WERI-Rb-1 (cell line): ENCODE measurements at places on chromosomes 5 and 9.
A peak's percentile ranks its signal among the peaks of the same experiment; 100 is the strongest.

DNA sequence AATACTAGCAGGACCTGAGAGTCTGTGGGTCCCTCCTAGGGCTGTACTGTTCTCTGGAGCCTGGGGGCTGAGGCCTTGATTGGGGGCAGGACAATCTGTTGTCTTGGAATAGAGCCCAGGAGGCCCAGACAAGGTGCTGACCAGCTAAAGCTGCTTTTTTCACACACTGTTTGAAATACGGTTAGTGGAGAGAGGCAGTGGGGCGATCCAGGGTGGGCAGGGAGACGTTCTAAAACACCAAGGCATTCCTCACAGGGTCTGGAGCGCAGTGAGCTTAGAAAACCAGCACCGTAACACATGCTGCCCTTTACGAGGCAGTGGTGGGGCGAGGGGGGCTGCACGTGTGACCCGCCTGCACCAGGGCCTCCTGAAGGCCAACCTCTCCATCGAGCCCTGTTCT is 55.1 kb downstream of the EHMT1 start:
- peak; percentile 18 for DNase-seq

- no peak for DNase-seq
Measured at GRCh38 chr5:14343376-14343775, 200.2 kb downstream of the TRIO start.

DNA sequence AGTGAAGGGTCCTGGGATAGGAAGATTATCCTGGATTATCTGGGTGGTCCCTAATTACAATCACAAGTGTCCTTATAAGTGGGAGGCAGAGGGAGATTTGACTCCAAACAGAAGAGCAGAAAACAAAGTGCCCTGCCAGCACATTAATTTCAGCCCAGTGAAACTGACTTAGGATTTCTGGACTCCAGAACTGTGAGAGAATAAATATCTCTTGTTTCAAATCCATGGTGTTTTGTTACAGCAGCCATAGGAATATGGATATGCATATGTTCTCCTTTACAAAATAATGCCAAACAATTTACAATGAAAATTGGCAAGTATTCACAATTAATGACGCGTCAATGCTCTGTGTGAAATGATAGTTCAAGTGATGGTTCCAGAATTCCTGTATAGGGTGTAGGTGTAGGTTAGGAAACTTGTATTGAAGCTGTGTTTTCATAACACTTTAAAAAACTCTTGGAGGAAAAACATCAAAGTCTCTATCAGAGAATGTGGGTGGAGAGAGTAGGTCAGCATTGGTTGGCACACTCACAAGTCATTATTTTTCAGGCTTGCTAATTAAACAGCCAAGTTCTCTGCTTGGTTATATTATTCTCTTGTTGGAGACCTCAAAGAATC is 19.9 kb upstream of the PLPP1 start:
- DNase-seq: no peak

GRCh38 chr5:137344723-137345322 is 154.3 kb downstream of the SPOCK1 start:
- peak; percentile 63 for DNase-seq

DNA sequence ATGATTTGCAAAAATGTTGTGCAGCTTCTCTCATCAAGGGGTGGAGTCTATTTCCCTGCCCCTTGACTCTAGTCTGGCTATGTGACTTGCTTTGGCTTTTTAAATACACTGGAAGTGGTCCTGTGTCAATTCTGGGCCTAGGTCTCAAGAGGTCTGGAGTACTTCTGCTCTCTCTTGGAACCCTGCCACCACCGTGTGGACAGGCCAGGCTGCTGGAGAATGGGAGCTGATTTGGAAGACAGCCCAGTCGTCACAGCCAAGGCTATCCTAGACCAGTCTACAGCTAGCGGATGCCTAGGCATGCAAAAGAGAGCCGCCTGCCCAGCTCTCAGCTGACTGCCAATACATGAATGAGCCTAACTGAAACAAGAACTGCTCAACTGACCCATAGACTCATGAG is 56.7 kb upstream of the CLINT1 start:
- DNase-seq: no peak

GRCh38 chr5:125451622-125452021 is 705.2 kb upstream of the ZNF608 start:
- no peak for DNase-seq

DNA sequence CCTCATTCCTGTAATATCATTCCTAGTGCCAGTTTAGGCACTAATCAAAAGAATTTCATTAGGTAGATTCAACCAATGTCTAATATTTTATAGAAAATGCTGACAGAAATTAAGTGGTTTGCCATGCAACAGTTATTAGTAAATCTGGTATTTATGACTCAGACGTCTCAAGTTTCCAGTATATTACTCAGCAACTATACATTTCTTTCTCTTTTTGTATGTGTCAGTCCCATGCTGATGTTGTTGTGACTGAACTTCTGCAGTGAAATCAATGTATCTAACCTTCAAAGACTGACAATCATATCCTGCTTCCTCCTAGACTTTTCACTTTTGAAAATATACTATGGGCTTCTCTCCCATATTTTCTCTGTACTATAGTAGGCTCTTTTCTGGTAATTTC is 822.5 kb downstream of the NR2F1-AS1 start:
- no peak for DNase-seq

- no peak for DNase-seq
Measured at GRCh38 chr9:136392538-136393449, 7.2 kb downstream of the SNAPC4 start.

DNA sequence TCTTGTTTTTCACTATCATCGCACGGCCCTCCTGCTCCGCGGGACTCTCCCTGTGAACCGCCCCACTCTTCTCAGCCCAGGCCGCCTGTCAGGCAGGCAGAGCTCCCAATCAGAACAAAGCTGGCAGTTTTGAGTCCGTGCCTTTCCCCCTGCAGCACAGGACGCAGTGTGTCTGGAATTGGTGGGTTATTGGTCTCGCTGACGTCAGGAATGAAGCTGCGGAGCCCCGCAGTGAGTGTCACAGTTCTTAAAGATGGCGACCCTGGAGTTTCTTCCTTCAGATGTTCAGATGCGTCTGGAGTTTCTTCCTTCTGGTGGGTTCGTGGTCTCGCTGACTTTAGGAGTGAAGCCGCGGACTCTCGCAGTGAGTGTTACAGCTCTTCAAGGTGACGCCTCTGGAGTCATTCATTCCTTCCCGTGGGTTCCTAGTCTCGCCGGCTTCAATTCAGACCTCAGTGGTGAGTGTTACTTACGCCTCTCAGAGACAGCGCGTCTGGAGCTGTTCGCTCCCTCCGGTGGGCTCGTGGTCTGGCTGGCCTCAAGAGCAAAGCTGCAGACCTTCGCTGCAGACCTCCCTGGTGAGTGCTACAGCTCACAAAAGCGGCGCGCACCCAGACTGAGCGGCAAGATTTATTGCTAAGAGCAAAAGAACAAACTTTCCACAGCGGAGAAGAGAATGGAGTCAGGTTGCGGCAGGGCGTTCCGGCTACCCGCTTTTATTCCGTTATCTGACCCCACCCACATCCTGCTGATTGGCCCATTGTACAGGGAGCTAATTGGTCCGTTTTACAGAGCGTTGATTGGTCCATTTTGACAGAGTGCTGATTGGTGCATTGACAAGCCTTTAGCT is 7.4 kb downstream of the ZDHHC11B start:
- DNase-seq: no peak

DNA sequence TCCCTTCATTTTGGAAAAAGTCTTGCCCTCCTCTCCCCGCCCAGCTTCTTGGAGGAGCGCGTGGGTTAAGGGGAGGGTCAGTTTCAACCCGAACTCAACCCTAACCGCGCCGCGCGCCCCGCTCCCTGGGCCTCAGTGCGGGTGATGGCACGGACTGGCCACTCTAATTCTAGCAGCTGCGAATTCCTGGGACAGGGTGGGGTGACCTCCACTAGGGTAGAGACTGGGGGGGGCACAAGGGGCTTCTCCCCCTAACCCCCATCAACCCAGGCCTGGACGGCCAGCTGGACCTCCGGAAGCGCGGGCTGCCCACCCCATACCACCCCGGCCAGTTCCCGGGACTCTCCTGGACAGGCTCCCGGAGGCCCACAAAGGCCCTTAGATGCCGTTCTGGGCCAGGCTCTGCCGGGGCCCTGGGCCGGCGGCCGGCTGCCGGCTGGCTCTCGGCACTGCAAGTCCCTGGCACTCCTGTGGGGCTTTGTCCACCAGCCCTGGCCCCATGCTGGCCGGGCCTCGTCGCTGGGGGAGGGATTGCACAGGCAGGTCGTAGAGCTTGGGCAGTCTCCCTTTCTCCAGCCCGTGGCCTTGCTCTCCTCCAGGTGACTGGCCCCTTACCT is 7.2 kb upstream of the PSD2 start:
- DNase-seq: no peak

DNA sequence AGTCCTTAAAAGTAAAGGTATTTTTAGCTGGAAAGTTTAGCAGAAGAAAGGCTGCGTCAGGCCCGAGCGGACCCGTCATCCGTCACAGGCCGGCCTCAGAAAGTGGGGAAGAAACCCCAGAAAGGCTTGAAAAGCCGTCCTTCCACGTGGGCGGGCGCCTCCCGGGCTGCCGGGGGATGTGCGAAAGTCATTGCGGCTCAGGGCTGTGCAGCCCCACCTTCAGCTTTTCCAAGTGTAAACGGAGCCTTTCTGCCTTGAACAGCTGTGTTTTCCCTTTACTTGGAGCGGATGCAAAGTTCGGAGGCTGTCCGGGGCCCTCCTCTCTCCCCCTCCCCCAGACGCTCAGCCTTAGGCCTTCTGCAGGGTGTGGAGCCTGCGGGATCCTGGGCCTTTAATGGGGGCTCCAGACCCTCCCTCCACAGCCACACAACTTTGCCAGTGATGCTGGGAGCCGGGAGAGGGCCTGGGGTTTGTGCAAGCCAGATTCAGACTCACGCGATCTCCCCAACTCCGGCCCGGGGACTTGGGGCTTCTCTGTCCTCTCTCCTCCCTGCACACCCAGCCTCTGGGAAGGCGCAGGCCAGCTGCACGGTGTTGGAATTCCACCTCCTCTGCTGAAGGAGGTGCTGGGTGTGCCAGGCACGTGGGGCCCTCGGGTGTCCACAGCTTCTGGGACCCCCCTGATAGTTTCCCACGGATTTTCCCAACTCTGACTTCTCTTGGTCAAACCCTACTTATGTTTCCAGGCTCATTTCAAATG is 95.5 kb upstream of the RAPGEF1 start:
- no peak for DNase-seq

GRCh38 chr5:133406208-133406976 is 205.9 kb downstream of the FSTL4 start:
- no peak for DNase-seq

GRCh38 chr9:35014517-35014916 is 25.0 kb downstream of the DNAJB5 start:
- no peak for DNase-seq

- no peak for DNase-seq
Measured at GRCh38 chr5:168914491-168914890, 335.3 kb upstream of the PANK3 start.

DNA sequence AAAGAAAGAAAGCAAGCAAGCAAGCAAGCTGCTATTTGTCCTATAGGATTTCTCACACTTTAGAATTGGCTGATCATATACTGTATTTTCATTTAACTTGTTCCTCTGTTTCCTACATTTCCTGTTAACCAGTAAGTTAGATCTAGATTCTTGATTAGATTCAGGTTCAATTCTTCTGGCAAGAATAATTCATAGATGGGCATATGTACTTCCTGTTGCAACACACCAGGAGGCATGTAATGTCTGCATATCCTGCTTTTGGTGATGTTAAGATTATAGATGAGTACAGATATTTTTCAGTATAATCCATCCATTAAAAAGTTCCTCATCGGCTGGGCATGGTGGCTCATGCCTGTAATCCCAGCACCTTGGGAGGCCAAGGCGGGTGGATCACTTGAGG is 10.8 kb upstream of the KIF27 start:
- no peak for DNase-seq

- peak; percentile 17 for DNase-seq
Measured at GRCh38 chr5:38601133-38601862, 44.9 kb upstream of the LIFR start.

DNA sequence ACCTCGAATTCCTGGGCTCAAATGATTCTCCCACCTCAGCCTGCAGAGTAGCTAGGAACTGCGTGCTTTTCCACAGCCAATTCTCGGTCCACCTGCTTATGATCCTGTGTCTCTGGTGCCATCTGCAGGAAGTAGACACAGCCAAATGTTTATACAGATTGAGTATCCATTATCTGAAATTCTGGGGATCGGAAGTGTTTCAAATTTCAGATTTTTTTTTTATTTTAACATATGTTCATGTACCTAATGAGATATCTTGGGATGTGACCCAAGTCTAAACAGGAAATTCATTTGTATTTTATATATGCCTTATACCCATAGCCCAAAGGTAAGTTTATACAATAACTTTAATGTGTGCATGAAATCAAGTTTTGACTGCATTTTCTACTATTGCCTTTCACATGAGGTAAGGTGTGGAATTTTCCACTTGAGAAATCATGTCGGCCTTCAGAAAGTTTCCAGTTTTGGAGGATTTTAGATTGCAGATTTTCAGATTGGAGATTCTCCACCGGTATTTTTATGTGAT is 89.5 kb downstream of the ESM1 start:
- peak; percentile 56 for DNase-seq
